ENCODE measurements at places on chromosomes 7 and 10. TPM values are rescaled to one million over a fixed set of nuclear protein-coding genes. Genes with fewer than 3 reads are reported as not detected.

Gene ELN
- total RNA-seq = 8.1 TPM

DNA sequence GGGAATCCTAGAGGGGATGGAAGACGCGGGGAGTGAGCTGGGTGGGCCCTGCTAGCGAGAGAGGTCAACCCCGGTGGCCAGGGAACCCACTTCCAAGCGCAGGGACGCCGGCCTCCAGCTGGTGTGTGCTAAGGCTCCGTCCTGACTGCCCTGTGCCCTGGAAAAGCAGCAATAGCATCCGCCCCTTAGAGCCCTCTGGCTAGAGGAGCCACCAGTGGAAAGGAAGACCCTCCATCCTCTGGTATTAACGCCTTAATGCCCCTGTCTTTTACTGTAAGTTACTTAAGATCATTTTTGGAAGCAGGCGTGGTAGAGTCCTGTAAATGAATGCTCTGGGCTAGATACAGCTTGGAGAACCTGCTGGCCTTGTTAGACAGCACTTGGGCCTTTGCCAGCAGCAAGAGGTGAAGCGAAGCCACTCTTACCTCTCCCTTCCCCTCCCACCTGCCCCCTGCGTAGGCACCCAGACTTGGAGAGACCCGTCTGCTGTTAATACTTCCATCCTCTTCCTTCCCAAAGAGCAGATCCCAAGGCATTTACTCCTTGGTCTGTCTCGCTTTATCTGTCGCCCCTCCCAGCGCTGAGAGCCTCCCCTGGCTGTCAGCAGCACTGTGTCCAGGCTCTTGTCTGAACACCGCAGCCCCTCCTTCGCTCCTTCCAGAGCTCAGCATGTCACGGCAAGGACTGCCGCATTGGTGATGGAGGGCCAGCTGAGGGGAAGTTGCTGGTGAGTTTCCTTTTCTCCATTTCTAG is 4.6 kb downstream of the REPIN1 start:
- DNase-seq = no peak

Gene PRKRIP1
- 10.8 TPM for total RNA-seq

Gene OR2A42
- total RNA-seq = not detected

Measured in left lobe of liver (tissue), 2 donors.